Dermis microvascular lymphatic vessel endothelial cell (primary cell): ENCODE measurements at places on chromosomes 13 and 19. TPM values are rescaled to one million over a fixed set of nuclear protein-coding genes. Genes with fewer than 3 reads are reported as not detected.

DNA sequence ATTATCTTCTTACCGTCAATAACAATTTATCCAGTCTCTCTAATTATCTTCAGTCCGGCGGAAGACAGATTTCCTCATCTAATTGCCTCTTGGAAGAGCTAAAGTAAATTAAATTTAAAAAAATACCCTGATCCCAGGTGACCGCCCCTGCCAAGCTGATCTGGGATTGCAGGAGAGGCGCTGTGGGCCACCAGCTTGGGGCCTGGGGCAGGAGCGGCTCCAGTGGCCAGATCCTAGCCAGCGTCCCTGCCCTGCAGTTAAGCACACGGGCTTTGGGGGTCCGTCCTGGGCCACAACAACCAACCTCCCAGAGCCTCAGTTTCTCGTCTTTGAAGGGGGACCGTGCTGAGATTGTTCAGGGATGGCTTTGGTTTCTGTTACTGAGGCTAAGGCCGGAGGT, 12.4 kb upstream of the TMEM255B start:
- DNase-seq, result no peak

- DNase-seq, result no peak
Observed at GRCh38 chr13:27304611-27305010, 34.0 kb downstream of the RASL11A start.

GRCh38 chr19:17794731-17795494, at the start of gene B3GNT3:
B3GNT3 (plus strand) TSS chr19:17795138; CDS start chr19:17807808, 12,670 bp downstream.
- peak; percentile 21 for DNase-seq

HIPK4 gene
- under 0.01 TPM in 2 replicates for total RNA-seq

PGLYRP1 gene
- total RNA-seq, result not detected in 2 replicates

DNA sequence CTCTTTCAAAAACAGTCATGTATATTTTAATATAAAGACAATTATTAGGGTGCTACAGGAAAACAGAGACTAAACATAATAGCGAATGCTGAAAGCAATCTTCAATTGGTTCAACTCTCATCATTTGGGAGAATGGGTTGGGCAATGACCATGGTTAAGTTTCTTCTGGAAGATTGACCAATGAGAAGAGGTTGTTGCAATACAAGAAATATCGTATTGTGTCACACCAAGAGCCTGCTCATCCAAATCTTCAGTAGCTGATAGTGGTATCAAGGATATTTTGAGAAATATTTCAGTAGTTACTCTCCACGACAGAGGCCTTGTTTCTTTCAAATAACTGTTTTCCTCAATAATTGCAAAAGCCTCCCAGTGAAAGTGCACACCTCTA, 83.0 kb upstream of the FNDC3A start:
- DNase-seq, result no peak

DNA sequence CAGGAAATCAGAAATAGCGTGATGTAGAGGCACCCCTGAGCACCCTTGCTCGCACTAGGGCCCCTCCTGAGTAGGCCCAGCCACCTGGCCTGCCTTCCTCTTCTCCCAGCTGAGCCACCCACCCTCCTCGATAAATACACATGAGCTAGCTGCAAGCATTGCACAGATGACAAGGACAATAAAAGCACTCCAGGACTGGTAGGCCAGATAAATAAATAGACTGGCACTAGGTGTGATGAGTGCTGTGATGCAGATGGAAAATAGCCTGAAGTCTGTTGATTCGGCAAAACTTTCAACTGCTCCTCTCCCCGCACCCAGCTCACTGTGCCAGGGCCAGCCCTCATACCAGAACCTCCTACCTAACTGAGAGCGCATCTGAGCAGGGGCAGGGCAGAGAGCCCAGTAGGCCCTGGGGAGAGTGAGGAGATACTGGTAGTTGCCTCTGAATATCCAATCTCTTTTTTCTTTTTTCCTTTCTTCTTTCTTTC, 54.5 kb upstream of the GPI start:
- no peak for DNase-seq

LIN7B gene
- total RNA-seq, result 1.4 and 2.4 TPM in 2 replicates

DNA sequence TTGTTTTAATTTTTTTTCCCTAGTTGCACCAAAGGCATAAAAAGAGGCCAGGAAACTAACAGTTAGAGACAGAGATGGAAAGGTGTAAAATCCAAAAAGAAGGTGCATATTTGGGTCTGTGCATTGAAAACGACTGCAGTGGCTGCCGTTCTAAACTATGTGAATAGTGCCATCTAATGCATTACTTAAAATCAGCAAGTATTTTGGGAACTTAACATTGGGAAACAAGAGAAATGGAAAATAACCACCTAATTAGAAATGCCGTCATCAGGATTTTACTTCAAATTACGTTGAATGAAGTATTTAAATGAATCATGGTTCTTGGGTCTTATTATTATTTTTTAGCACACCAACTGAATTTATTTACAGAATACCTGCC, 189.5 kb upstream of the MIR17HG start:
- no peak for DNase-seq

GRCh38 chr13:27353166-27353583, 71.2 kb upstream of the GTF3A start:
- DNase-seq, result no peak

- DNase-seq, result no peak
Observed at GRCh38 chr19:13437919-13438618, 68.2 kb downstream of the CACNA1A start.

SEMA6B gene
- total RNA-seq, result 47.2 and 69.4 TPM in 2 replicates

GRCh38 chr13:33058776-33059327, 42.6 kb downstream of the KL start:
- no peak for DNase-seq

- no peak for DNase-seq
Observed at GRCh38 chr19:32817569-32818476, 51.7 kb downstream of the SLC7A9 start.

PLK5 gene
- total RNA-seq, result not detected in 2 replicates

DNA sequence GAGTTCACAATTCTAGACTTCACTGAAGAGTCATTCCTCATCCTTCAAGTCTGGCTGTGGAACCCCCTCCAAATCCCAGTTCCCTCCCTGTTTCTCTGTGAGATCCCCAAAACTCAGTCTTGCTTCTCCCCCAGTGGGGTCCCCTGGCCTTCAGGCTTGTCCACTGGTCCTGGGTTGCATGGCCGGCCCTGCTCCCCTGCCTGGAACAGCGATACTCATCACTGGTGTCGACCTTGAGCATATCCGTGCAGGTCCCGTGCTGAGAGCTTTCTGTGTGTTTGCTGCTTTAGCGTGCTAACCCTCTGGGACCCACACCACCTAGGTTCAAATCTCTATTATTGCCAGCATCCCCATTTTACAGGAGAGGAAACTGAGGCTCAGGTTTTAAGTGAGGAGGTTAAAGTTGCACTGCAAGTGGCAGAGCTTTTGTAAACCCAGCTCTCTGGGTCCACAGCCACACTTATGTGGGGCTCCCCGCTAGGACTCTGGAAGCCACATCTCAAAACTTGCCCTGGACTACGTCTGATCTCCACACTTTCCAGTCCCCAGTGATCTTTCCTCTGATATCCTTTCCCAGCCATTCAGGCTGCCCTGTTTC, 15.5 kb downstream of the LIPE start:
- no peak for DNase-seq

GRCh38 chr19:13817018-13817614, 21.9 kb downstream of the ZSWIM4 start:
- DNase-seq, result no peak

- no peak for DNase-seq
Observed at GRCh38 chr19:53466726-53467484, 628 bp upstream of the ZNF813 start.

MEIOSIN gene
- not detected in 2 replicates for total RNA-seq

DNA sequence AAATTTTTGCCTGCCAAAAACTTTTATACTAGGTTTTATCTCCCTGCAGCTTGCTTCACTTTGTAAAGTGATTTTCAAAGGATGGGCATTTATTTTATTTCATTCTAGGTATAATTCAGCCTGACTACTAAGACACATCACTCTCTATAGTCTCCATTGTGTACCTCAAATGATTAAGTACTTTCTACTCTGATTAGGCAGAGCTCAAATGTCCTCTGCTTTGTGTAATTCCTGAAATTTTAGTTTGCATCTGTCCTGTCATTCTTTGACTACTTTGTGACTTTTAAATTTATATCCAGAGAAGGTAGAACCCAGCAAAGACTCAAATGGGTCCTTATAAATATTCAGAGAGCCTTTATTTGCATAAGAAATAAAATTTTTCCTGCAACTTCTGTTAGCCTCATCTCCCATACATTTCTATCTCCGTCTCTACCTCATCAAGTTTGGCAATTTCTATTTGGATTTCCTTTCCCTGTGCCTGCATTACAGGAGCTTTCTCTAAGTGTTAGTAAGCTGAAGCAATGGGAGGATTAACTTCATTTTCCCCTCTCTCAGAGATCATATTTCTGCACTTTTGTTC, 1038.0 kb upstream of the ATXN8OS start:
- DNase-seq, result no peak

MEF2B gene
- total RNA-seq, result not detected in 2 replicates

DNA sequence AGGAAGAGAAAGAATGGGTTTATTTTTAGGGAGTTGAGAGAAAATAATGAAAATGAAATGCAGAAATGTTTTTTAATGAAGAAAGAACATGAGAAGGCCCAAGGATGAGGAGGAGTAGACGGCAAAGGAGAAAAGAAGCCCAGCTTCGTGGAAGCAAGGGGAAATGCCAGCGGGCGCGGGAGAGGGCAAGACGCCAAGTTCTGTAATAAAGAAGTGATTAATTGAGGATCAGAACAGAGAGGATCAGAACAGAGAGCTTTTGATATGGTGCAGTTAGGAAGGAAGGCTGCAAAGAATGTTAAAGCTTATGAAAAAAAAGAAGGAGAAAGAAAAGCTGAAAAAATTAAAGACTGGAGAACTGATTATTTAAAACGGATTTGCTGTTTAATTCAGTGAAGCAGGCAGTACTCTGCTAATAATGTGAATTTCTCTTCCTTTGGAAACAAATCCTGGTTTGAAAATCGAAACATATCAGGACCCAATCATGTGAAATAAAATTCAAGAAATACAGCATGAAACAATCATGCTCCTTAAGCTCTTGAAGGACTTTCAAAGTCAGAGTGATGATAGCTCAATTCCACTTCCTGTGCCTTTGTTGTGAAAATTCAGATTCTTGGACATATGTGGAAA, 99.3 kb upstream of the SOX1 start:
- no peak for DNase-seq

GRCh38 chr13:29020314-29020713, 200.2 kb downstream of the MTUS2 start:
- DNase-seq, result no peak

- peak; percentile 36 for DNase-seq
Observed at GRCh38 chr19:49937750-49938381, 8.6 kb upstream of the NUP62 start.

IGFL3 gene
- total RNA-seq, result not detected in 2 replicates

- no peak for DNase-seq
Observed at GRCh38 chr13:50016444-50016843, 1.2 kb downstream of the KCNRG start.

ZNF829 gene
- 1.3 and 1.6 TPM in 2 replicates for total RNA-seq

- no peak for DNase-seq
Observed at GRCh38 chr13:44012910-44013757, 133.4 kb downstream of the LACC1 start.

NLRP9 gene
- total RNA-seq, result not detected in 2 replicates

PSG11 gene
- total RNA-seq, result 0.13 TPM in 2 replicates

TBC1D17 gene
- total RNA-seq, result 7.6 and 9.4 TPM in 2 replicates

DNA sequence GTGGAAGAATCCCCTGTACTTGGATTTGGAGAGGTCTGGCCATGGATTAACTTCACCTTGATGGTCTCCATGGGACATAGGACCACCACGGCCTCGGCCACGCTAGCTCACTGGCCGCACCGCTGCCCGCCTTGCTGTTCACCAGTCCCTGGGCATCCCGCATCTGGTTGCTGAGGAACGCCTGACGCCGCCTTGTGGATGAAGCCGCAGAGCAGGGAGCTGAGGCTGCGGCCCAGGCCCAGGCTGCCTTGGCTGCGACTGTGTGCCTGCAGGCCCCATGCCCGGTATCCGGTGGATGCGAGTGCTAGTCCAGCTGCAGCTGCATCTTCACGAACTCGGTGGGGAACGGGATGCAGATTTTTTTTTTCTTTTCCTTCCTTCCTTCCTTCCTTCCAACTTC, 1407.1 kb downstream of the UQCRFS1 start:
- no peak for DNase-seq
